ENCODE measurements at places on chromosomes 11 and 22.

DNA sequence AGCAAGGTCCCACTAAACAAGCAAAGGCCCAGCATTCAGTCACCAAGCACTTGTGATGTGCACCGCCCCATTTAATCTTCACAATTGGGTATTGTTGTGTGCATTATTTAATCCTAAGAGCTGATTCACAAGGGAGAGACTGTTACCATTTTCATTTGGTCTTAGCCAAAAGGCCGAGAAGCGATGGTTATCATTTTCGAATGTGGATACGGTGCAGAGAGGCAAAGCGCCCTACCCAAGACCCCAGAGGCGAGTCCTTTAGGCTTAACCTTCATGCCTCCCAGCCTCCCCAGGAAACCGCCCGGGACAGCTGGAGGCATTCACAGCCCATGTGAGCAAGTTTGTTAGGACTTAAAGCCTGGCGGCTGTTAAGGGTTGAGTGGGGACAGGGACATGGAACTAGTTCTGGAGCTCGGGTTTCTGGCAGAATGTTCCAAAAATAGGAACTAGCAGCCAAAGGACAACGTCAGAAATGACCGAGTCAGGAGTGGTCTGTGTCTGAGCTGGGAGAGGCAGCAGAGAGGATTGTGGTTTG lies 13.0 kb upstream of the UPK3A start:
- no peak for DNase-seq

GRCh38 chr11:119742263-119742861 lies 13.4 kb upstream of the NECTIN1 start:
- no peak for DNase-seq

GRCh38 chr22:44330744-44331660 lies 18.3 kb upstream of the SHISAL1 start:
- no peak for DNase-seq

DNA sequence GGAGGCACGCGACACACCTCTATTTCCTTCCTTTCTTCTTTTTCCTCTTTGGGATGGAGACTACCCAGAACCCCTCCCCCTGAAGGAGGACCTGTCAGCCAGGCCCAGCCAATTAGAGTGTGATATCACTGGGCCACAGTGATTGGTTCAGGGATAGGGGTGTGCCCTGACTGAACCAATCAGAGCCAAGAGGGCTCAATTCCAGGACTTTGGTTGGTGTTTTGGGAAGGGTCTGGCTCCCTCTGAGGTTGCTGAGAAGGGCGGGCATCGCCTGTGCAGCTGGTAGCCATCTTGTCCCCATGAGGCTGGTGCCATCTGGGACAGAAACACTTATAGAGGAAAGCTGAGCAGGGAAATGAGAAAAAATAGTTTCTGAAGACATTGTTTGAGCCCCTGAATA lies 71.4 kb downstream of the CHST1 start:
- DNase-seq = no peak

DNA sequence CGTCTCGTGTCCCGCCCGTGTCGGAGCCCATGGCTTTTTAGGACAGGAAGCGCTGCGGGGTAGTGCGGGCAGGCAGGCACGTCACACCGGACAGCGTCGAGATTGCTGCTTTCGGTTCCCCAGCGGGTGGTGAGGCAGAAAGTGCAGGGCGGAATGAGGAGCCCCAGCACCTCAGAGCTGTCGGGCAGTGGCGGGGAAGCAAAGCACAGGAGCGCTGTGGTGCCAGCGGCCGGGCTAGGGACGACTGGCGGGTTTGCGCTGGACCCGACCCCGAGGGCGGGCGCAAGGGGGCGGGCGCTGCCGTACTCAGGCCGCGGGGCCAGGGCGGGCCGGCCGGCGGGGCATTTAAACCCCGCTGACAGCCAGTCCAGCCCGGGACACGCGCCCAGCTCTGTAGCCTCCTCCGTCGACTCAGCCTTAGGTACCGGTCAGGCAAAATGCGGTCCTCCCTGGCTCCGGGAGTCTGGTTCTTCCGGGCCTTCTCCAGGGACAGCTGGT lies at the start of gene SLC37A2:
SLC37A2 (plus strand) TSS at position 375 of the 498 bp plus-strand sequence; CDS start at position 438, 63 bp downstream.
- no peak for DNase-seq

- no peak for DNase-seq
Observed at GRCh38 chr22:49306632-49307480, 520.8 kb downstream of the BRD1 start.

DNA sequence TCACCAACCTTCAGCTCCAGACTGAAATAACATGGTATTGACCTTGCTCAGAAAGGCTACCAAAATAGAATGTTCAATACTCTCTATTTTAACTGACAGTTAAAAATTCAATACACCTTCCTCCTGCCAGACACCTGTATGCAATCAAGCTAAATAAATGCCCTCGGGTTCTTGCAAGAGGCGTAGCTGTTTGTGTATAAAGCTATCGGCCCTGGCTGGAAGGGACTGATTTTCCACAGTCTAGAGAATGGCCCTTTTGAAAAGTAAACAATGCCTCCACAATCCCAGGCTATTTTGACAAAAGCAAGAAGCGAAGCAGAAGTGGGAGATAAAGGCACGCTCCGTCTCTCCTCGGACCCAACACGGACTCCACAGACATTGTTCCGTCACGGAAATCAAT lies 791.2 kb downstream of the BRD1 start:
- no peak for DNase-seq

DNA sequence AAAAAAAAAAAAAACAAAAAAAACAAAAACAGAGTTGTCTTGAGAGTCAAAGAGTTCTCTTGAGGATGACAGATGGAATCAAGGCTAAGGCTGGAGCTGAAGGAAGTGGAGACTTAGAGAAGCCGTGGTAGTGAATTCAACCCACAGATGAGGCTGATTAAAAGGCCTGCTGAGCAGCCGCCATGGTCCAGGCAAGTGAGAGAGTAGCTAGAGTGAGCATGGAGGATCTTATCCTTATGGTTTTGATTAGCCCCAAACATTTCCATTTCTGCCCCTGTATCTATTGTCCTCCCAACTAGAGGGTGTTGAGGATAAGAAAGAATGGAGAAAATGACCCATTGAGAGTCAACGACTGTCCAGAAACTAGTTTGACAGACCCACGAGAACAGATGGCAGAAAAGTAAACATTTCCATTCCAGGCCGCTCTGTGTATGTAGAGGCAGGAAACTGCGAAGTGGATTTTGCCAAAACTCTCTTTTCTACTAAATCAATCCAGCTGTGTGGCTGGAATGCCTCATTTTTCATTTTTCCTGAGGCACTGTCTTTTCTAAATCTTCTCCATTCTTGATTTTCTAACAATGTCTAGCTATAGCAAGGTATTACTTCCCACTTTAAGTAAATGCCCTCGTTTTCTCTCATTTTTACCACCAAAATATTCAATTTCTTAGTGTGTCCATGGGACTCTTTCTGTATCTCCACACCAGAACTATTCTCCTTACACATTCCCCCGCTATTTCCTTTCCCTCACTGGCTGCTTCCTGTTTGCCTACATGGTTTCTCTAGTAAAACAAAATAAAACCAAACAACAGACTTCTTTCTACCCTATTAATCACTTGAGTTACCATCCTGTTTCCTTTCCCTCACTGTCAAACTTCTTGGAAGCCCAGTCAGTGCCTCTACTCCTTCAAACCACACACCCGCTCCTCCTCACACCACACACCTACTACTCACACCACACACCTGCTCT lies 5.4 kb upstream of the MMP8 start:
- no peak for DNase-seq

DNA sequence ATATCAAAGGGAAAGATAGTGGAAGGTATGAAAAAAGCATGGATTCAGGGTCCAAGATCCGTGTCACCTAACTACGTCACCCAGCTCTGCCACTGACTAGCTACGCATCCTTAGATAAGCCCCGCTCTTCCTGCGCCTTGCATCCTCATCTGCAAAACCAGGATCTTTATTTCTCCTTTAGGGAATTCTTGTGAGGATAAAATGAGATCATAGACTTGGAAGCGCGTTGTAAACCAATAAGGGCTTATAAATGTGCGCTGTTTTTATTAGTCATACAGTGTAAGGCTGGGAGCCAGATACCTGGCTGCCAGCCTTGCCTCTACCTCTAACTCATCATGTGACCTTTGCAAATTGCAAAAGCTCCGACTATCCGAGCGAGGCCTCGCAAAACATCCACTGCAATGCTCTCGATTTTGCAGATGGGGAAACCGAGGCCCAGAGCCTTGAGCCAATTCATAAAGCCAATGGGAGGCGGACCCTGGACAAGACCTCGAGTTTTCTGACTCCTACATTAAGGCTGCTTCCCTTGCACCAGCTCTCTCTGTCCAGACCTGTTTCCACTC lies 753 bp downstream of the PRPF19 start:
- DNase-seq = peak; percentile 74

GRCh38 chr11:120184946-120185705 lies 25.7 kb upstream of the OAF start:
- no peak for DNase-seq

DNA sequence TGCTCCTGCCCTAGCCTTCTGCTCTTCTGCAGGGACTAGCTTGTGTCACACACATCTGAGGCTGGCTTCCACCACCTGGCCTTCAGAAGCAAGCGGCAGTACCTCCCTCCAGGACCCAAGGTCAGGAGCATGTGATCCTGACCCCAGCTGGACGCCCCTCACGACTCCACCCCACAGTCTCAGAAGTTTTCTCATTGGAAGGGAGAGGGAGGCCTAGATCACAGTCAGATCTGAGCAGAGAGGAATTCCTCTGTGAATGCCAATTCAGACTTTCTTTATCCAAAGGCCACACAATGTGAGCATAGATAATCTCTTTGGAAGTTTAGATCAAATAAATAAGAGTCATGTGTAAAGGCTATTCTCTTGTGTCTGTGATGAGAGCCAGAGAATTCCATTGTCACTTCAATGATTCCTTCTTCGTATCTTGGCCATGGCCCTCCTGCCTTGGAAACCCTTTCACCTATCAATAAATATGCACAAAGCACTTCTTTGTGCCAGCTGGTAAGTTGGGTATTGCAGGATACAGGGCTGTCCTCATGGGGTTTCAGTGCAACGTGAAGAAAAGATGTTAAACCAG lies 142.9 kb downstream of the SNX19 start:
- no peak for DNase-seq

DNA sequence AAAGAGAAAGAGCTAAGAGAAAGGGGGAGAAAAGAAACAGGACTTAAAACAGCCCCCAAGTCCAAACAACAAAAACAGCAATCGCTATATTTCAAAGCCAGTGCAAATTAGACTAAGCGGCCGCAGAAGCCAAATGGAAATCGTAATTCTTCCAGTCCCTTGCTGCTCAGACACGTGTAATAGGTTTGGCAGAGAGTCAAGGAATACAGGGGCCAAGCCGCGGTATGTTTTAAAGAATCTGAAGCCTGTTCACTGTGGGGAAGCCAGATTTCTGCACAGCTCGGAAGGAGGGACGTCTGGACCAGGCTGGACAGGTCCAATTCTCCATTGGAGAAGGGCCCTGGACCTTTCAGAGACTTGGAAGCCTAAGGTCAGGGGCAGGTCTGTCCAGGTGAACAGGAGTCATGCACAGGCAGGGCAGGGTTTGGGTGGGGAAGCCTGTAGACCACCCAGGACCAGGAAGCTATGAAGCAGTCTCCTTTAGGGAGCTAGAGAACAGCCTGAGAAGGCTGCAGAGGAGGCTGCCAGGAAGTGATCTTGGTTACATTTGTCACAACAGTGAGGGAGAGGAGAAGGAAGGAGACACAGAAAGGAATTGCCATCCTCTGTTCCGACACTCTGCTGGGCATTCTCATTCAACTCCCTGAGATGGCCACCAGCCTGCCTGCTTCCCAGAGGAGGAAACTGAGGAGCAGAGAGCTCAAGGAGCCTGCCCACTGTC lies 265.5 kb upstream of the ISX start:
- DNase-seq = no peak

GRCh38 chr11:39341461-39341860 lies 2118.0 kb downstream of the LRRC4C start:
- no peak for DNase-seq

- no peak for DNase-seq
Observed at GRCh38 chr11:70278994-70279393, 8.5 kb downstream of the PPFIA1 start.

DNA sequence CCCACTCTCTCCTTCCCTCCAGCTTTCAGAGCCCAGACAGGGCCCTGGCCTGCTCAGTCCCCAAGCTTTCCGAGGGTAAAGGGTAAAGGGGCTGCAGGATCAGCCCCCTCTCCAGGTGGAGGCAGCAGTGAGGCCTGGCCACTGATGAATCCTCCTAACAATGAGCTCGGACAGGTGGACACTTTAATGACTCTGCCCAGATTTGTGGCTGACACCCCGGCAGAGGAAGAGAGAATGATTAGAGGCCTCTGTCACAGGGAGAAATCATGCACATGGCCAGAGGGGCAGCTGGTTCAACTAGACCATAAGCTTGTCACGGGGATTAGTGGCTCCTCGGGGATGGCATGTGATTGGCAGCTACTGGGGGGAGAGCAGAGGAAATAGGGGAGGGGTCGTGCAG lies 587.5 kb upstream of the B3GAT1 start:
- DNase-seq = no peak

- DNase-seq = no peak
Observed at GRCh38 chr11:92458486-92458885, 233.9 kb downstream of the FAT3 start.

- no peak for DNase-seq
Observed at GRCh38 chr11:75851203-75851602, 36.2 kb downstream of the UVRAG start.

DNA sequence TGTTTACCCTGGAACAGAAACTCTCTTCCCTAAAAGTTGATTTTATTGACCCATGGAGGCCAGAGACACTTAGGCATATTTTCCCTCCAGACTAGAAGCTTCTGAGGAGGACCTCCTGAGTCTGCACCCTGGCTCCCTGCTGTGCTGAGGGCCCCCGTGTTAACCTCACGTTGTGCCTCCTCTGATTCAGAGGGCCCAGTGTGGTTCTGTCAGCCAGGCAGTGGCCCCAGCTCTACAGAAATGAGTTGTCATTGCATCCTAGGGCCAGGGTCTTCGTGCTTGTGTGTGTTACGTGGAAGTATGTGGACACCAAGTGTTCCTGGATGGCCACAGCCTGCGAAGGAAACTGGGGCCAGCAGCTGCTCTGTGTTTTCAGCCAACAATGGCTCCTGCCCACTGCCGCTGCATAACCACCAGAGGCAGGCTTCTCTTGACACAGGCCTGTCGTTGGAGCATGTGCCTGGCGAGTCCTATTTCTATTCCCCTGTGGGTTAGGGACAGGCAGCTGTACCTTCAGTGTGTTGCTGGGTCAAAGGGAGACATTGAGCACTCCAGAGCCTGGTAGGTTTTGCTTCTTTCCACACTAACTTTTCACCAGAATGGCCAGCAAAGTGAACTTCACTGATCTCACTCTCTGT lies 44.5 kb downstream of the MED15 start:
- DNase-seq = no peak

Measured in NCI-H226 (cell line).